ENCODE measurements at places on chromosomes 6 and 20.

DNA sequence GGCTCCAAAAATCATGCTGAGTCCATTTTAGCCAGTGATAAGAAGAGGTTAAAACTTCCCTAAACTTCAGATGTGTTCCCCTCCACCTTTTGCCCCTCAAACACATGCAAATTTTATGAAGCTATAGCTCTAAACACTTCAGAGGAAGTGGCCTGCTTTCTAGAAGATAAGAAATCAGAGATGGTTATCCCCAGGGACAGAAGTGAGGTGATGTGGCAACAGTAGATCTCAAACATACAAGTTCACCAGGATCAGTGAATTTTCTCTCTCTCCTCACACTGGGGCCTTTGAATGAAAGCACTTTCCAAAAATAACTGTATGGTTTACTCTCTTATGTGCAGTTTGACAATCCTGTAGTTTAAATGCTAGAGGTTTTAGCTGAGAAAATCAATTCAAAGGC, 332.0 kb downstream of the BTBD9 start:
- DNase-seq = no peak

- DNase-seq = no peak
These were observed at the start of gene RIMS4 for GRCh38 chr20:44810391-44811149. Gene RIMS4, minus strand, starts transcription at chr20:44810546. Its CDS starts 275 bp downstream, at chr20:44810271.

DNA sequence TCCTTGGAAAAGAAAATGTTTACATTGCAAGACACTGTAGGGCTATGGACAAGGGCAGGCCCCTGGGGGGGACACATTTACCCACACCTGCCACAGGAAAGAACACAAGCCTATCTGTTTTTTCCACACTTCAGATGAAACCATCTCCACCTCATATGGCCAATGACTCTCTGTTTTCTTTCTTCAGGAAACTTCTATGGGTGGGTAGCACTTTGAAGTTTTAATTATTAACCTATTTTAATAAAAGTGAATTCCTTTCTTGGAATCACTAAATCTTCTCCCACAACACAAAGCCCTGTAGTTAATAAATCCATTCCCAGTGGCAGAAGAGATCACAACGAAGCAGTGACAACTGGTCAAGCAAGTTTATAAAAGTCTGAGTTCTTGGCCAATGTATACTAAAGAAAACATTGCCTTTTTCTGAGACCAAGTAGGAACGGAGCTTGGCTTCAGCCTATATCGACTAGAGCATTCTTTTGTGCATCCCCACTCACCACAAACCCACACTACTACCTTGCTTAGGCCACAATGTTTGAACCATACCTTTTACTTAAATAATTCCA, 125.1 kb upstream of the CARMIL1 start:
- DNase-seq = no peak

DNA sequence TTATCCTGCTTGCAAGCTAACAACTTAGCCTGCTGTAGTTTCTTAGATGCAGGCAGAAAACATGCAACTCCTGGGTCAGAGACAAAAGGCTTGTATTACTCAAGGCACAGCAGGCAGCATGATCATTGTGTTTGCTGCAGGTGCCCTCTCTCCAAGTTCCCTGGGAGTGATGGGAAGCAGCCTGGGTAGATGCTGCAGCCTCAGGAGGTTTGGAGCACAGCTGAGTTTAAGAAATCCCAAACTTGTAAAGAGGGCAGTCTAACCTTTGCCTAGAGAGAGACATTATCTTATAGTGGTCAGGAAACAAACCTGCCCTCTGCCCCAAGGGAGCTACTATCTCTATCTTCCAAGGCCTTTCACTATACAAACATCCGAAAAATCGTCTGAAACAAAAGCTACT, 61.1 kb downstream of the PFDN4 start:
- DNase-seq = no peak

DNA sequence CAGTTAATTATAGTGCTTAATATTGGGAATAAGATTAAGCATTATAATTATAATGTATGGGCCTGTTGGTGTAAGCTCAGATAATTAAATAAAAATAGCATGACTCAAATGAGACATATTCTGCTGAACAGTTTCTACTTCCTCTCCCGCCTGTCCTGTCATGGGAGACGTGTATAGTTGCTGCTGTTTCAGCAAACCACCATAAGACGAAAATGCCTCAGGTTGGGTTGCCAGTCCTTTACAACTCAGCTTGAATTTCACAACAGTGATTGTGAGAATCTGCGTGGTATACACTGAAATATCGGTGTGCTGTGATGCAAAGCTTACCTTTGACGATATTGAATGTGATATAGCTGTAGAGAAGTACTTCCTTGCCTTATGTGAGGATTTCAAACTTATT, 99.5 kb downstream of the POPDC3 start:
- no peak for DNase-seq

Measured in AG09319 (cell line).